ENCODE measurements at places on chromosomes 12 and 14.
A peak's percentile ranks its signal among the peaks of the same experiment; 100 is the strongest.

- peaks cover 6% of the 10 kb centered on the region for H3K36me3 ChIP-seq
- H3K4me1 ChIP-seq: peaks cover 12% of the 10 kb centered on the region
- H3K27ac ChIP-seq: no peak overlapping the region
These were observed 3.9 kb upstream of the HSP90AA1 start for GRCh38 chr14:102090713-102091112.

DNA sequence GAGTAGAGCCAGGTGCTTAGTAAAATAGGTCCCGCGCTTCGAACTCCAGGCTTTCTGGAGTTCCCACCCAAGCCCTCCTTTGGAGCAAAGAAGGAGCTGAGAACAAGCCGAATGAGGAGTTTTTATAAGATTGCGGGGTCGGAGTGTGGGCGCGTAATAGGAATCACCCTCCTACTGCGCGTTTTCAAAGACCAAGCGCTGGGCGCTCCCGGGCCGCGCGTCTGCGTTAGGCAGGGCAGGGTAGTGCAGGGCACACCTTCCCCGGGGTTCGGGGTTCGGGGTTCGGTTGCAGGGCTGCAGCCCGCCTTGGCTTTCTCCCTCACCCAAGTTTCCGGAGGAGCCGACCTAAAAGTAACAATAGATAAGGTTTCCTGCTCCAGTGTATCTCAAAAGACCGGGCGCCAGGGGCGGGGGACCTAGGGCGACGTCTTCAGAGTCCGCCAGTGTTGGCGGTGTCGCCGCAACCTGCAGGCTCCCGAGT lies 3.6 kb downstream of the SSTR1 start:
- peaks cover 71% of the 10 kb centered on the region for H3K27me3 ChIP-seq
- H3K36me3 ChIP-seq: no peaks in the 10 kb centered on the region
- H3K27ac ChIP-seq: no peak overlapping the region
- DNase-seq: no peak
- H3K4me3 ChIP-seq: peak overlapping the region; percentile 60
- H3K4me1 ChIP-seq: peaks cover 29% of the 10 kb centered on the region

DNA sequence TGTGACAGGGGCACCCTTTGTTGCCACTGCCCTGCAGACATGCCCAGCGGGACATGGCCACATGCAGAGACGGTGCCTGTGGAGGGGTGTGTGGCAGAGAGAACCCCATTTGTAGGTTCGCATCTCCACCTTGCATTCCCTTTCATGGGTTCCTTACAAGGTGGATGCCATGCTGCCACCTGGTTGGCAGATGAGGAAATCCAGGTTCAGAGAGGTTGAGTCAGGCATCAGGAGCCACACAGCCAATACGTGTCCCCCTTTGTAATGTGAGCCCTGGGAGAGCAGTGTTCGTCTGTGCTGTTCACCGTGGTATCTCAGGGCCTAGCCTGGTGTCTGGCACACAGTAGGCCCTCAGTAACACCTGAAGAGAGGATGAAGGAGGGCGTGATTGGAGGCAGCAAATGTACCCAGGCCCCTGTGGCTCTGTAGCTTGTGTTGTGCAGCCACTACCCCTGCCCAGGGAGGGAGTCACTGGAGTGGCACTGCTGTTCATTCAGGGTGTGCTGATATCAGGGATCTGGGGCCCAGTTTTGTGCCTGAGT lies 9.1 kb downstream of the SH2B3 start:
- no peak overlapping the region for H3K27ac ChIP-seq
- H3K27me3 ChIP-seq: peaks cover 20% of the 10 kb centered on the region
- H3K4me3 ChIP-seq: no peak overlapping the region
- no peak for DNase-seq

DNA sequence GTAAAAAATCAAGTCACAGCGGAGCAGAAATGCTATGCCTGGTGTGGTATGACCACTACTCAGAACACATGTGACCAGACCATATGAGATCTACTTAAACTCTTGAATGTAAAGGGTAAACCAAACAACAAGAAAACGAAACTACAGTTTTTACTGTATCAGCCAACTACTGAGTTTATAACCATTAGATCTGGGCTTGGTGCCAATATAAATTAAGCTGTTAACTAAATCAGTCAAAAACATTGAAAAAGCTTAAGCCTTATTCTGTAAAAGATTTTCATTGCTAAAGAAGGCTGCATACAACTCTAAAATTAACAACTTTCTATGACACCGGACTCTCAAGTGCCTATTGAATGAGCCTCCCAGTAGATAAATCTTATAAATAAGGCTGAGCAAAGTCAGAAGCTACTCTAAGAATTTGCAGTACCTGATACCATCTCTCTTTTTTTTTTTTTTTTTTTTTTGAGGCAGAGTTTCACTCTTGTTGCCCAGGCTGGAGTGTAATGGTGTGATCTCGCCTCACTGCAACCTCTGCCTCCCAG lies 35.4 kb downstream of the SPTLC2 start:
- no peak overlapping the region for H3K27ac ChIP-seq
- H3K27me3 ChIP-seq: no peaks in the 10 kb centered on the region
- H3K4me1 ChIP-seq: peaks cover 10% of the 10 kb centered on the region
- peaks cover 10% of the 10 kb centered on the region for H3K36me3 ChIP-seq
- H3K4me3 ChIP-seq: no peak overlapping the region

- no peak for DNase-seq
- no peaks in the 10 kb centered on the region for H3K4me1 ChIP-seq
- no peaks in the 10 kb centered on the region for H3K27me3 ChIP-seq
- H3K36me3 ChIP-seq: no peaks in the 10 kb centered on the region
- no peak overlapping the region for H3K27ac ChIP-seq
- no peak overlapping the region for H3K4me3 ChIP-seq
These were observed 22.4 kb upstream of the LRRC10 start for GRCh38 chr12:69633061-69633460.

- H3K27ac ChIP-seq: no peak overlapping the region
- no peak for DNase-seq
- H3K36me3 ChIP-seq: no peaks in the 10 kb centered on the region
- H3K27me3 ChIP-seq: no peaks in the 10 kb centered on the region
- H3K4me3 ChIP-seq: no peak overlapping the region
These were observed 104.8 kb downstream of the DPF3 start for GRCh38 chr14:72788972-72789728.

- H3K4me1 ChIP-seq: no peaks in the 10 kb centered on the region
- H3K27ac ChIP-seq: no peak overlapping the region
- no peaks in the 10 kb centered on the region for H3K36me3 ChIP-seq
- DNase-seq: no peak
These were observed 13.1 kb downstream of the KRT85 start for GRCh38 chr12:52354200-52354599.

DNA sequence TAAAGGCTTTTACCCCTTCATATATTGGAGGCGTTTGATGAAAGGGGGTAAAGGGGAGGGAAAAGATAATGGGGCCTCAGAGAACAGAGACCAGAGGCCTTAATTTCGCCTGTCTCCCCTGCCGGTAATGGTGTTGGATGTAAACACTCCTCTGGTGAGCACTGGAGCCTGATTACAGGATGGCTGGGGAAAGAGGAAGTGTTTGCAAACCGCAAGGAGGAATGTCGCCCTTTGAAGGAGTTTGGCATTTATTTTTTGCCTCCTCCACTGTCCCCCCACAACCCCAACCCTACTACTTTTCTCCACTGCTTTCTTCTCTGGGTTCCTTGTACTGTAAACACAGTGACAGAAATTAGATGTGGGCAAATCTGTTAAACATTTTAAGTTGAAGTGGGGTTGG lies 211.9 kb upstream of the TBX3 start:
- H3K27ac ChIP-seq: no peak overlapping the region
- H3K4me1 ChIP-seq: peaks cover 10% of the 10 kb centered on the region
- H3K27me3 ChIP-seq: peaks cover 25% of the 10 kb centered on the region
- no peak overlapping the region for H3K4me3 ChIP-seq
- no peaks in the 10 kb centered on the region for H3K36me3 ChIP-seq
- no peak for DNase-seq

GRCh38 chr14:96658611-96659010 lies 138.6 kb upstream of the VRK1 start:
- no peak for DNase-seq
- H3K27ac ChIP-seq: no peak overlapping the region
- no peaks in the 10 kb centered on the region for H3K27me3 ChIP-seq
- peaks cover 33% of the 10 kb centered on the region for H3K4me1 ChIP-seq
- no peak overlapping the region for H3K4me3 ChIP-seq
- no peaks in the 10 kb centered on the region for H3K36me3 ChIP-seq

All from progenitor cell of endocrine pancreas (in vitro differentiated cells).